ENCODE measurements at places on chromosomes 16 and 17. TPM values are rescaled to one million over a fixed set of nuclear protein-coding genes. Genes with fewer than 3 reads are reported as not detected.

DNA sequence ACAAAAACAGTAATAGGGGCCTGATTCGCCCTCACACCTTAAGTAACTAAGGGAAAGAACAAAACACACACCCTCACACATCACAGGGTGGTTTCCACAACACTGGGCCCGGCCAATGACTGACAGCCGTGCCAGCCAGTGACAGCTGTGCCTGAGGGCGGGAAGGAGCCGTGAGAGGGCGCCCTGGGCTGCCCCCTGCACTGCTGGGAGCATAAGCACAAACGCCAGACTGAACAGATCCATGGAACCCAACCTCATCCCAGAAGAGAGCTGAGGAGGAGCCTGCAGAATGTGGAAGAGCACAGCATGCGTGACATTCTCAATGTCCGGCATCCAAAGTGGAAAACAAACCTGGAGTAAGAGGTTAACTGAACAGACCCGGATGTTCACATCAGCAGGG, 16.0 kb downstream of the CSNK1D start:
- H3K27me3 ChIP-seq, result no peaks in the 10 kb centered on the region
- H3K4me3 ChIP-seq, result no peak overlapping the region
- H3K4me1 ChIP-seq, result no peaks in the 10 kb centered on the region
- no peak for DNase-seq
- H3K36me3 ChIP-seq, result peaks cover 79% of the 10 kb centered on the region
- H3K27ac ChIP-seq, result no peak overlapping the region

- no peaks in the 10 kb centered on the region for H3K27me3 ChIP-seq
- H3K27ac ChIP-seq, result no peak overlapping the region
- DNase-seq, result no peak
These were observed 26.3 kb upstream of the DOC2B start for GRCh38 chr17:207775-208174.

- peaks cover 10% of the 10 kb centered on the region for H3K27me3 ChIP-seq
- no peak overlapping the region for H3K27ac ChIP-seq
- no peak overlapping the region for H3K4me3 ChIP-seq
- peaks cover 9% of the 10 kb centered on the region for H3K4me1 ChIP-seq
- H3K36me3 ChIP-seq, result no peaks in the 10 kb centered on the region
These were observed 8.5 kb upstream of the SSTR2 start for GRCh38 chr17:73156166-73156840.

DNA sequence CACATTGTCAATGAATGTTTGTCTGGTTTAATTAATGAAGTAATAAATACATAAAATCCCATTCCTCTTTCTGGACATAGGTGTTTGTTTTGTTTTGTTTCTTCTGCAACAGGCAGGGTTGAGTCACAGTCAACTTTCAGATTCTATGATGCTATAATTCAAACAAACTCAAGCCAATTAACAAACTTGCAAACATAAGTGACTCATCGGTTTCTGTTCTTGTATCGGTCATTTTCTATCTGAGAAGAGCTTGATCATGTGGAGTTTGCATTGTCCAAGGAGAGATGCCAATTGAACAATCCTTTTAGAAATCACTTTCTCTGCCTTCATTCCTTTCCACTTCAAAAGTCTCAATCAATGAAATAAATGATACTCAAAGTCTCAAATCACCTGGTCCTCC, 294.2 kb upstream of the C16orf82 start:
- H3K27me3 ChIP-seq, result peaks cover 6% of the 10 kb centered on the region
- no peaks in the 10 kb centered on the region for H3K36me3 ChIP-seq
- DNase-seq, result no peak
- no peak overlapping the region for H3K4me3 ChIP-seq

GRCh38 chr16:4435337-4436067, 9.8 kb downstream of the DNAJA3 start:
- H3K4me3 ChIP-seq, result no peak overlapping the region
- DNase-seq, result no peak
- H3K27me3 ChIP-seq, result no peaks in the 10 kb centered on the region
- H3K27ac ChIP-seq, result no peak overlapping the region
- H3K4me1 ChIP-seq, result no peaks in the 10 kb centered on the region
- H3K36me3 ChIP-seq, result peaks cover 61% of the 10 kb centered on the region

DNA sequence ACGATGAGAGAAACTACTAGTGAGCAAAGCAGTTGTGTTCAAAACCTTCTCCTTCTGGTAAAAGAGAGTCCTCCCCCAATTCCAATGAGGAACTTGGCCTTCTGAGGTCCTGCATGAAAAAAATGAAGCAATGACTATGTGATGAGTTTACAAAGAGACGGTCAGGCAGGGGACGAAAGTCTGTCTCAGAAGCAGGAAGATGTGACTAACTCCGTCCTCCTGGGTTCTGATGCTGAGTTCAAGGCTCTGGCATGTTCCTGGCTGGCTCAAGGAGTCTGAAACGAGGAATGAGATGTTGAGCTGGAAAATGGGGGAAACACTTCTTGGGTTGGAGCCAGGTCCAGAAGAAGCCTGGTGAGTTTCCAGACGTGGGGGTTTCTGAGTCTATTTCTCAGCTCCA, 129.6 kb downstream of the CPPED1 start:
- no peak overlapping the region for H3K4me3 ChIP-seq
- no peaks in the 10 kb centered on the region for H3K36me3 ChIP-seq
- DNase-seq, result no peak
- no peaks in the 10 kb centered on the region for H3K27me3 ChIP-seq
- no peaks in the 10 kb centered on the region for H3K4me1 ChIP-seq
- H3K27ac ChIP-seq, result no peak overlapping the region

DNA sequence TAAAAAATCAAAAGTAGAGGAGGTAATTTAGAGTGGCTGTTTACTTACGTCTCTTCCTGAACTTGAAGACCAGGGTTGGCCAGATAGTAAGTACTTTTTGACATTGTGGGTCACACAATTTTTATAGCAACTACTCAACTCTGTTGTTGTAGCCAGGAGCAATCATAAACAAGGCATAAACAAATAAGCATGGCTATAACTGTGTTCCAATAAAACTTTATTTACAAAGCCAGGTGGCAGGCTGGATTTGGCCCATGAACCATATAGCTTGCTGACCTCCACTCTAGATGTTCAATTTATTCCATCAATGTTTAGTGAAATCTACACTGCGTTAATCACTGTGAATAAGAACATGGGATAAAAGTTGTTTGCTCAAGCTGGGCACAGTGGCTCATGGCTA, 500.4 kb upstream of the ERCC4 start:
- H3K4me1 ChIP-seq, result no peaks in the 10 kb centered on the region
- no peak overlapping the region for H3K27ac ChIP-seq
- DNase-seq, result no peak
- H3K4me3 ChIP-seq, result no peak overlapping the region
- no peaks in the 10 kb centered on the region for H3K27me3 ChIP-seq

TMEM94 gene
- 79.1 TPM for total RNA-seq

BAIAP3 gene
- total RNA-seq, result 3.0 TPM

KRT33B gene
- not detected for total RNA-seq

WSCD1 gene
- 7.7 TPM for total RNA-seq
